ENCODE measurements at places on chromosomes 13 and 19.
A peak's percentile ranks its signal among the peaks of the same experiment; 100 is the strongest.

DNA sequence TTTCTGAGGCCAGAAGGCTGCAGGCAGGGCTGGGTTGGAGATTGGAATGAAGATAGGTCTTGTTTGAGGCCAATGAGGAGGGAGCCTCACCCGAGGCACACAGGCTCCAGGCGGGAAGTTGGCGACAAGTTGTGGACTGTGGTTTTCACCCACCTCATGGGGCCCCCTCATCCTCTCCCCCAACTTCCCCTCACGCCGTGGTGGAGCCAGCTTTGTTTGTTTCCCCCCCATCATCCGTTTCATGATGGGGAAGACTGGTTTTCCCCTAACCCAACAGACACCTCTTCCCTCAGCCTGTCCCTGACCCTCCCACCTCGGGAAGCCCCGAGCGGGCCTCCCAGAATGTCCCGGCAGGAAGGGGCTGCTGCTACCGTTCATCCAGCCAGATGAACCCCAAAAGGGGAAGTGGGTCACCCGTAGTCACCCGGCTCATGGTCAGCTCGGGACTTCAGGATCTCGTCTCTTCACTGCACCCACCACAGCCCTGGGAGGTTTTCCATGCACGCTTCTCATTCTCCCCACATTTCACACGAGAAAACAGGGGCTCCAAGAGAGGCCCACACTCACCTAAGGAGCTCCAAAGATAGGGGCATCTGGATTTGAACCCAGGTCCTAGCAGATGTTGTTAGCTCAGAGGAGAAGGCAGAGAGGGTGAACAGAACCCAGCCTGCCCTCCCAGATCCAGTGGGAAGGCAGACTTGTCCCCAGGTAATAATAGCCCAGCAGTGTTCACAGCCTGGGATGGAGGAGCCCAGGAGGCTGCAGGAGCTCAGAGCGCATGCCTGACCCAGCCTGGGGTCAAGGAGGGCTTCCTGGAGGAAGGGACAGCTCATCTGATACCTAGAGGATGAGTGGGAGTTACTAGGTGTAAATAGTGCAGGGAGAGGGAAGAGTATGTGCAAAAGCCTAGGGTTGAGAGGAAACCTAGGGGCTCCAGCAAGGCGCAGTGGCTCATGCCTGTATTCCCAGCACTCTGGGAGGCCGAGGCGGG, 23.5 kb downstream of the CEACAM16 start:
- H3K4me3 ChIP-seq: no peak overlapping the region
- peaks cover 4% of the 10 kb centered on the region for H3K27me3 ChIP-seq
- no peak overlapping the region for H3K27ac ChIP-seq
- H3K4me1 ChIP-seq: peaks cover 35% of the 10 kb centered on the region
- DNase-seq: peak; percentile 35

GRCh38 chr13:110616103-110617101, 1.1 kb downstream of the NAXD start:
- peak overlapping the region; percentile 90 for H3K4me3 ChIP-seq
- DNase-seq: peak; percentile 45
- peak overlapping the region; percentile 91 for H3K27ac ChIP-seq
- H3K36me3 ChIP-seq: no peaks in the 10 kb centered on the region
- H3K27me3 ChIP-seq: no peaks in the 10 kb centered on the region

GRCh38 chr13:25468325-25469168, 96.8 kb downstream of the ATP8A2 start:
- H3K27me3 ChIP-seq: peaks cover 45% of the 10 kb centered on the region
- H3K36me3 ChIP-seq: no peaks in the 10 kb centered on the region
- H3K4me1 ChIP-seq: peaks cover 4% of the 10 kb centered on the region

GRCh38 chr19:307793-308420, 16.7 kb upstream of the PLPP2 start:
- no peaks in the 10 kb centered on the region for H3K27me3 ChIP-seq
- H3K4me3 ChIP-seq: no peak overlapping the region
- H3K4me1 ChIP-seq: no peaks in the 10 kb centered on the region
- peaks cover 13% of the 10 kb centered on the region for H3K36me3 ChIP-seq
- no peak for DNase-seq

- no peaks in the 10 kb centered on the region for H3K36me3 ChIP-seq
- no peak overlapping the region for H3K4me3 ChIP-seq
- H3K27me3 ChIP-seq: no peaks in the 10 kb centered on the region
- H3K4me1 ChIP-seq: no peaks in the 10 kb centered on the region
Observed at GRCh38 chr13:93361703-93362102, 135.1 kb downstream of the GPC6 start.

DNA sequence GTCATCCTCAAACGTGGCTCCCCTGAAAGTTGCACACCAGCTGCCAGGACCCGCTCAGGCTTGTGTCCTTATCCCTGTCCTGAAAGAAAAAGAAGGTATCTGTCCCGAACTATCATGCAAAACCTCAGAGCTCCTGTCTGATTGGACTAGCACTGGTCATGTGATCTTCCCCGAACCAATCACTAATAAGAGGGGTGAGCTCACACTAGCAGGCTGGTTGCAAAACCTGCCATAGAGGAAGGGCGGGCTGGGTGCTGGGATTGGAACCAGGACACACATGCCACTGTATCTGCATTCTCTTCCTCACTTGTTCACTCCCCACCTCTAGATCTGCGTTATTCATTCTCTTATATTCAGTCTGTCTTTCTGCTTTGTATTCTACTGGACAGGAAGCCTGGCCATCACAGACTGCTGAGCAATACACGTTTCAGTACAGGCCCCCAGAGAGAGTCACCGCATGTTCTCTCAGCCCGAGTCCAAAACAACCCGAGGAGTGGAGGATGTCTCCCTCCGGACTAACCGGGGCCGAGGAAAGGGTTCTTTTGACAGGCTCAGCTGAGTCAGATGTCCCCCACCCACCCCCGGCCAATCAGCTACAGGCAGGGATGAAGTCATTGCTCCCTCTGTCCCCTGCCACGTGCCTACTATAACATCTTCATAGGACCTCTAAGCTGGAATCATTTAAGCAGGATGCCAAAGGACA, 97.7 kb downstream of the SIPA1L3 start:
- H3K27me3 ChIP-seq: no peaks in the 10 kb centered on the region
- peaks cover 24% of the 10 kb centered on the region for H3K4me1 ChIP-seq
- H3K36me3 ChIP-seq: no peaks in the 10 kb centered on the region
- H3K27ac ChIP-seq: no peak overlapping the region

DNA sequence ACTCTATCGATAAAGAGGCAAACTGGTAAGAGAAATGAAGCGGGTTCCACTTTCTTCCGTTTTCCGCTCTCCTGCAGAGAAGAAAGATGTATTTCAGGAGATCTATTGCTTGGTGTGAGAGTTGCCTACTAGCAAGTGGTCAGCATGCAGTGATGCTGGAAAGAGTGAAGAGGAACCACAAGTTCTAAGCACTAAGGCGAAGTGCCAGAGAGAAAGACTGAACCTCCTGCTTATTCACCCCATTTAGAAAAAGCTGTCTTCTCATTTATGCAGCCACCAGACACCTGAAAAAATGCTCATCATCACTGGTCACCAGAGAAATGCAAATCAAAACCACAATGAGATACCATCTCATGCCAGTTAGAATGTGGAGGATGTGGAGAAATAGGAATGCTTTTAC, 78.7 kb upstream of the GPC6 start:
- no peak overlapping the region for H3K4me3 ChIP-seq
- H3K4me1 ChIP-seq: no peaks in the 10 kb centered on the region
- no peak overlapping the region for H3K27ac ChIP-seq
- H3K27me3 ChIP-seq: no peaks in the 10 kb centered on the region
- no peak for DNase-seq

DNA sequence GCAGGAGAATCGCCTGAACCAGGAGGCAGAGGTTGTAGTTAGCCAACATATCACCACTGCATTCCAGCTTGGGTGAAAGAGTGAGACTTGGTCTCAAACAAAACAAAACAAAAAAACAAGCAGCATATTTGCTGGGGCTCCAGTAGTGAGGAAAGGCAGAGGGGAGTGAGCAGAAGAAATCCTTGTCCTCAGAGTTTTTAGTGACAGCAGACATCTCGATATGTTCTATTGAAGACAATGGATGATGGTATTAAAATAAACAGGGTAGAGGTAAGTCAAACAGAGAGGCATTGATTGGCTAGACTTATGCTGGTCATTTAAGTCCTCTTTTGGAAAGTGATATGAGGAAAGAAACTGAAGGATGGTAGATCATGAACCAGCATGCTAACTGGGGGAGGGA, 19.0 kb downstream of the NLRP7 start:
- no peaks in the 10 kb centered on the region for H3K4me1 ChIP-seq
- no peak overlapping the region for H3K27ac ChIP-seq
- no peak overlapping the region for H3K4me3 ChIP-seq
- peaks cover 5% of the 10 kb centered on the region for H3K36me3 ChIP-seq

- no peak for DNase-seq
- H3K4me3 ChIP-seq: no peak overlapping the region
- peaks cover 5% of the 10 kb centered on the region for H3K27me3 ChIP-seq
Observed at GRCh38 chr13:27336014-27336673, 65.5 kb downstream of the RASL11A start.

Data from activated naive CD8-positive, alpha-beta T cell treated with anti-CD3 and anti-CD28 coated beads, Interleukin-2, amount 50 U/mL, for 24 hours (primary cell).